ENCODE measurements at places on chromosomes 12 and 14. TPM values are rescaled to one million over a fixed set of nuclear protein-coding genes. Genes with fewer than 3 reads are reported as not detected.
A peak's percentile ranks its signal among the peaks of the same experiment; 100 is the strongest.

DNA sequence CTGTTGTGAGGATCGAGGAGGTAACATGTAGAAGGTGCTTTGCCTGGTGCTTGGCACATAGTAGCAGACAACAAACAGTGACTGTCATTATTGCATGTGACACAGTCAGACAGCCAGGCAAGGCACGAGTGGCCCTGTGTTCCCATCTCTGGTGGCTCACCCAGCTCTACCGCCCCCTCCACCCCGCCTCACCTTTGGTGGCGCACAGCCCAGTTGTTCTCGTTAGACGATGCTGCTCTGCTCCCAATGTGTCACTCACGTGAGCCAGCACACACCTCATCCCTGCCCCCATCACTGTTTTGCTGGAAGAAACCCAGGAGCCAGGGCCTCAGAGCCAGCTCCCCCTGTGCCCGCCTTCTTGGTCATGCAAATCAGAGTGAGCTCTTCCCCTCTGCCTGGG lies 113.3 kb downstream of the CALM1 start:
- DNase-seq, result no peak

HHIPL1 gene
- total RNA-seq, result not detected

GRCh38 chr14:94343238-94344005 lies 20.3 kb upstream of the SERPINA6 start:
- no peak for DNase-seq

DNA sequence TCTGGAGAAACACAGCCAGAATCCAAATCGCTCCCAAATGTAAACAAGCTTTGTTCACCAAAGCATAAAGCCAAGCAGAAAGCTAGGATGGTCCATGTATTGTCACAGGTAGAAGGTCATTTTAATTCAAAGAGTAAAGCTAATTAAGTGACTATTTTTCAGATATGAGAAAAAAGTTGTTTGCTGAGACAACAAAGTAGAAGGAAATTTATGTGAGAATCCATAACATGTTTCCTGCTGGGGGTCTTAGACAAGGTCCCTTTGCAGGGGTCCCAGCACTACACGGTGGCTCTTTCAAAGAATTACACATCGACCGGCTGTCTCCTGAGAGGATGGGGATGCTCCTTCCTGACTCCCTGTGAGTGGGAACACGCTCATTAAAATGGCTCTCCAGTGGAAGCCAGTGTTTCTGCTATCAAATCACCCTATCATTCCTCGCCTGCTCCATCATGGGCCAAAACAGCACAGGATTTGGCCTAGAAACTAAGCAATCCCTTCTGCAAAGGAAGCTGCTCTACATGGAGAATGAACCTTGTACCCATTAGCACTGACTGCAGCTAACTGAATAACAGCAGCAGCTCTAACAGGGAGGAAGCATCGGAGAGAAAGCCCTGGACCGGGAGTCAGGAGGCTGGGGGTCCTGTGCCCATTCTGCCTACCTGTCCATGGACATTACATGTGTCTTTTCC lies 175.3 kb downstream of the STXBP6 start:
- DNase-seq, result no peak

RIMKLB gene
- total RNA-seq, result 10.0 TPM

- peak; percentile 89 for DNase-seq
These were observed 44.5 kb downstream of the PSMA6 start for GRCh38 chr14:35336494-35337268.

DNA sequence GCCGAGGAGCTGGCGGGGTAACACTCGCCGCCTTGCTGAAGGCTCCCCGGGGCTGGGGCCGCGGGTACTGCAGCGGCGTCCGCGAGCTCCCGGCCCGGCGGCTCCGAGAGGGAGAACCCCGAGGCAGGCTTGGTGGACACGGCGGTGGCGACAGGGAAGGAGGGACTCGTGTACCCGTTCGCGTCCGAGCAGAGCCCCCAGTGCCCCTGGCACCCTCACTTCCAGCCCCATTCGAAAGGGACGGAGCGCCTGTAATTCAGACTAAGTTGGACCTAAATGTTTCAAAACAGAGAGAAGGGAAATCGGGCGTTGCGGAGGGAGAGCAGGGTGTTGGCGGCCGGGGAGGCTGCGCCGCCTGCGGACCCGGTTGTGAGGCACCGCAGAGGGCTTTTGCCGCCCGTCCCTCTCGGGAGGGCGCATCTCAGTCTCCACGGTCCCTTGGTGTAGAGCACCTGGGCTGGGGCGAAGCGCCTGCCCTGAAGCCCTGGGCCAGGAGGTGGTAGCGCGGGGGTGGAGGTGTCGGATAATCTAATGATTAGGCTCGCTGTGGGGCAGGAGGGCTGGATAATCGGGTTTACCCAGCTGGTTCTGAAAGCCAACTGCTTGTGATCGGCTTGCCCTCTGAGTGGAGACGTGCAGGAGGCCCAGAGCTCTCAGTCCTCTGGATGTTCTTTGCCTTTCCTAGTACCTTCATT lies 771 bp downstream of the DAAM1 start:
- no peak for DNase-seq

DNA sequence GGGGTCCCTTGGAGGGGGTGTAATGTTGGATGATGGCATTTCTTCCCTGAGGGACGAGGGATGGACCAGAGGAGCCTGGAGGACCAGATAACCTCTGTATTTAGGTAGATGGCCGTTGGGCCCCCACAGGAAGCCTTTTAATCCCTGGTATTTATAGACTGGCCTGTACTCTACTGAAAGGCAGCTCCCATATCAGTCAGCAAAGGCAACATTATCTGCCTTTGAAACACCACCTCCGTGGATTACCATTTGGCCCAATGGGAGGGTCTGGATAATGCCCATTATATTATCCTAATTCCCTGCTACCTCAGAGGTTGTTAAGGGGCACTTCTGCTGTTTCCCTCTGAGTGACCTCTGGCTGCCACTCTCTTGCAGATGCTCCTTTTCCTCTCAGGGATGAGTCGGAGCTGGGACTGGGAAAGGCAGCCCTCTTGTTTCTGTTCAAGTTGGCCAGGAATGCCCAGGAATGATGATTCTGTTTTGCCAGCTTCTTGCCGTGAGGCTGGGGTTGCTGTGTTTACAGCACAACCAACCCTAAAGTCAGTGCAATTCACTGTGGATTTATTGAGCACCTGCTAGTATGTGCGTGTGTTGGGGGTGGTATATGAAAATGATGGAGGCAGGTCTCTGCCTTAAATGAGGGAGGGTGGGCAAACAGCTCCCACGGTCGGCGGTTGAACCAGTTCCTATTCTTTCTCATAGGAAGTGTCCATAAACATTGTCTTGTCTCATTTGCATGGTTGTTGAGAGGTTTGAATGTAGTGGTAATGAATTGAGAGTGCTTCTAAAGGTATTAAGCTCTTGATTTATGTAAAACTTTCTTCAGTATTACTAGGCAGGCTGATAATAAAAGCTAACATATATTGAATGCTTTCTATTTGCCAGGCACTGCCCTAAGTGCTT lies 18.1 kb downstream of the SUSD6 start:
- DNase-seq, result peak; percentile 32

GRCh38 chr14:97097296-97097695 lies 300.1 kb downstream of the VRK1 start:
- no peak for DNase-seq

DNA sequence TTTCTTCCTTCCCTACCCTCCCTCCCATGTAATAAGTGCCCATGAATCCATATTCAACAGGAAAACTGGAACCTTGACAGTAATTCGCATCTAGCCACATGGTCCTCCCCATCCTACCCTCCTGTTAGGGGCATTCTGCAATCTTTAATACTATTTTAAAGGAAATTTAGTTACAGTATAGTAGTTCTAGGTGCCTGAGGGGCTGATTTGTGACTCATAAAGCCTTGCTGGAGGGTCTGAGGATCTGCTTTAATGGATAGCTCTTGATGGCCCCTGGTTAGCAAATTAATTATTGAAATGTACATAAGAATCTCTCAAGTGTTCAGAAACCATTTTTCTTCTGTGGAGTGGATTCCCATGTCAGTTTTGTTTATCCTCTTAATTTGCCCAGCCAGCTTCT lies 54.1 kb downstream of the ESRRB start:
- DNase-seq, result no peak

DNA sequence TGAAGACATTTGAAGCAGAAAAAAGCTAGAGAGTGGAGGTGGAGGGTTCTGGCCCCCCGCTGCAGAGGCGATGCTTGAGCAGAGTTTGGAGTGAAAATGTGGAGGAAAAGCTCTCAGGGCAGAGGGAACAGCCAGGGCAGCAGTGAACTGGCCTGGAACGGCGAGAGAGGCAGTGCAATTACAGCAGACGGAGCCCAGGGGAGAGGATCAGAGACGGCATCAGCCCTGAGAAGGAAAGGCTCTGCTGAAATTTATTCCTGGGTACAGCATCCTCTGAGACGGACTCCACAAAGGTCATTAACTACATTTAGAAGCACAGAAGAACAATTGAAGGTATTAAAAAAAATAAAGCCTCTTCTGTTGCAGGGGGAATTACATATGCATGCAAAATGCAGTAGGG lies 14.2 kb downstream of the STON2 start:
- no peak for DNase-seq

DNA sequence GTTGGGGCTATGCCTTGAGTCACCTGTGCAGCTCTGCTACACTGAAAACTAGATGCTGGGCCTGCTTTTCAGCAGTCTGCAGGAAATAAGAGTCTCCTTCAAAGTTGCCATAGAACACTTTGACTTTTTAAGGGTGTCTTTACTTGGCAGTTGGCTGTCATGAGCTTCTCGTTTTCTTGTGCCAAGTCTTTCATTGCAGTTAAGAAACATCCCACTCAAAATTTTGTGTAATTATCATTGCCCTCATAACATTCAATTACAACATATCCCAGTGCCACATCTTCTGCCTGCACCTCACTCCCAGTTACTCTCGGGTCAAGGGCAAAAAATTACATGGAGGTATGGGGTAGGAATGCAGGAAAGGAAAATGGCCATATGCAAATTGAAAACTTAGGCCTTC lies 29.1 kb downstream of the GPR65 start:
- no peak for DNase-seq

DNA sequence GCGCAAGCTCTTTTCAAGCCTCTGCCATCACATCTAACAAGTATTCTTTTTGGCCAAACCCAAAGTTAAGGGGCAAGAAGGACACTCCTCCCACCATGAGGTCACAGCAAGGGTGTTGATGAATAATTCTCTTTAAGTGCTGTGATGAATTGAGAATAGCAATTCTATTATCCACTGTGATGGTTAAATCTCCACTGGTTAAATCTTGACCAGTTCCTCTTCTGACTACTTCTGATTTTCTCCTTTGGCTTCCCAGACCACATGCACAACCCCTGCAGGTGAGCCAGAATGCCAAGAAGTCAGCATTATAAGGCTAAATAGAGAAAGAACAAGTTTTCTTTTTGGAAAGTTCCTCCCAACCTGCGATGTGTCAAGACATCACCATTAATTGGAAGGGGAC lies 90.6 kb upstream of the BCL2L14 start:
- no peak for DNase-seq

DNA sequence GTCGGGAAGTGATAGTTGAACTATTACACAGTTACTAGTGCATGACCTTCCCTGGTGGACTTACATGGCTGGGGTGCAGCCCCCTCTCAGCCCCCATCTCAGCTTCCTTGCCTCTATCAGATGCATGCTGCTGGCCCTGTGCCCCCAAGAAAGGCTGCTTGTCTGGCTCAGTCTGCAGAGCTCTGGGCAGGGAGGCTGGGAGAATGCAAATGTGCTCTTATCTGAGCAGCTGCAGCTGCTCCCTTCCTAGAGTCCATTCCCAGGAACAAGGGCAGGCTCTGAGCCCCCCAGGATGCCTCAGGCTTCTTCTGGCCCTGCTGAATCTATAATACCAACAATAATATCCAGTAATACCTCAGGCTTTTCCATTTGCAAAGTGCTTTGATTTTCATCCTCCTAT lies 218.1 kb upstream of the SRRM4 start:
- DNase-seq, result no peak

EIF2B1 gene
- 26.2 TPM for total RNA-seq

DNA sequence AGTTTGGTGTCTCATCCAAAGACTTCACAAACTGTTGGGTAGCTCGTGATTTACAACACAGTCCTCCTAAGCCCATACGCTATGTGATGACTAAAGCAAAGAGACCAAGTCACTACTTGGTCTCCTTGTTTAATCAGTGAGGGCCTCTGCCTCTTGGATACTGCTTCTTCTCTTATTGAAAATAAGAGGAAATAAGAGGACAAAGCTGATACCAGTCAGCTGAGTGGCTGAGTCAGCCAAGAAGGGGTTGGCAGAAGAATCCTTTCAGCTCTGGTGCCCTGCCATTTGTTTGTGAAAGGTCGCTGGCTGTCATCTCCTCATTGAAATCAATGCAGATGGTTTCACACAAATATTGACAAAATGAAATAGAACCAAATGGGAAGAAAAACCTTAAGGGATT lies 67.5 kb upstream of the SLC35F4 start:
- DNase-seq, result no peak

DNA sequence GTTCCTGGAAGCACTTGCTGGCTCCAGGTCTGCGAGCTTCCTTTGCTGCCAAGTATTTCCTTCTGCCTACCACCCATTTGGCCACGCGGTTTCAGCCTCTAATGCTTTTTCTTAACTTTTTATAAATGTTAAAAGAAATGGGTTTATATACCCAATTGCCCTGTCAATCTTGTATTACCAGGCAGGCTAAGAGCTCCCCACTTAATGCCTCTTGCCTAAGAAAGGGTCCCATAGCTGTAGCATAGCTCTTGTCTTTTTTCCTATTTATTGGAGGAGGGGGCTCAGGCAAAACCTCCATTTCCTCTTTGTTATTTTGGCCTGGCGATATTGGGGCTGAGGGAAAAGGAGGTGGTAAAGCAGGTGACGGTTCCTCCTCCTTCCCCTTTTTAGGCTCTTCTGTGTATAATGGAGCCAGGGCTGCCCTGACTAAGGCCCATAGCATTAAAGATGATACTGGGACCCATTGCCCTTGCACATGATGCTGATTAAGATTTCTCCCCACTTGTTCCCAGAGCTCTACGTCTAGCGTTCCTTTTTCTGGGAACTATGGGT lies 21.6 kb upstream of the BLTP3B start:
- DNase-seq, result no peak

DNA sequence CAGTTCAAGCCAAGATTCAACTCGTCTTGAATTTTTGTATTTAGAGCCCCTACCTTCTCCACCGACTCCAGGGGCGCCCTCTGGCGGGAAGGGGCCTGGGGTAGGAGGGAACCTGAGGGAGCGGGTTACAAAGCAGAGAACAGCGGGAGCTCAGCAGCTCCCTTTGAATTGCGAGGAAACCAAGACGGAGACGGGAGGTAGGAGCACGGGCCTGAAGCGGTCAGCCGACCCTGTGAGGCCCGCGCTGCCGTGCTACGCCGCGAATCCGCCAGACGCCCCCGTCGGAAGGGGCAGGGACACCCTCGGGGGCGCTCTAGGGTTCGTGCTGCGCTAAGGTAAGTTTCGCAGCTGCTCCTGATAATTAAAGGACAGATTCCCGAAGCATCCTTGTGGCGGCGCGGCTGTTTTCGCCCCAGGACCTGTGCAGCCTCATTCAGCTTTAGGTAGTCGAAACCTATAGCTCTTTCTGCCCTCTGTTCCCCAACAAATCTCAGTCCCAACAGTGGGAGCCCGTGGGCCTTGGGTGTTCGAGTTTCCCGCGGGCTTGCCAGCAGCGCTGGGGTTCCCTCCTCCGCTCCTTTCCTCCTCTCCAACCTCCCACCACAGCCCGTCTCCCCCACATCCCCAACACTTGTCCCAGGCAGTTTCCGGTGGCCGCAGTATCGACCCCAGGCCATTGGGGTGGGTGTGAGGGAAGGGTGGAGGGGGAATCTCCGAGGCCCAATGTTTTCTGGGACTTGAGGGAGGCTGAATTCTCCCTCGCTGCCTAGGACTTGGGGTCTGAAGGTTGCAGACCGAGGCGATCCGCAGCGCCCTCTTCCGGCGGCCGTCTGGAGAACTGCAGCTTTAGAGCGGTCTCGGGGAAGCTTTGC lies 5.1 kb upstream of the NKX2-1 start:
- DNase-seq, result peak; percentile 41

Data from MG63 (cell line).